ENCODE measurements at places on chromosomes 1 and 21.

DNA sequence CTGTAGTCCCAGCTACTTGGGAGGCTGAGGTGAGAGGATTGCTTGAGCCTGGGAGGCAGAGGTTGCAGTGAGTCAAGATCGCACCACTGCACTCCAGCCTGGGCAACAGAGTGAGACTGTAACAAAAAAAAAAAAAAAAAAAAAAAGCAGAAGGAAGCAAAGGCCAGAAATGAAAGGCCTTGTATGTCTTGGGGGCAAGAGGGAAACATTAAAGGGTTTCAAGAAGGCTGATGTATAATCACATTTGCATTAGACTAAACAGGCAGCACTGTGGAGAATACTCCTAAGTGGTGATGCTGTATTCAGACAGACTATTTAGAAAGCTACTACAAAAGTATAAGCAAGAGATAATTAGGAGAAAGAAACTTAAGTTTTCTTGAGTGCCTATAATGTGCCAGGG, 10.4 kb downstream of the ANP32E start:
- DNase-seq, result no peak

DNA sequence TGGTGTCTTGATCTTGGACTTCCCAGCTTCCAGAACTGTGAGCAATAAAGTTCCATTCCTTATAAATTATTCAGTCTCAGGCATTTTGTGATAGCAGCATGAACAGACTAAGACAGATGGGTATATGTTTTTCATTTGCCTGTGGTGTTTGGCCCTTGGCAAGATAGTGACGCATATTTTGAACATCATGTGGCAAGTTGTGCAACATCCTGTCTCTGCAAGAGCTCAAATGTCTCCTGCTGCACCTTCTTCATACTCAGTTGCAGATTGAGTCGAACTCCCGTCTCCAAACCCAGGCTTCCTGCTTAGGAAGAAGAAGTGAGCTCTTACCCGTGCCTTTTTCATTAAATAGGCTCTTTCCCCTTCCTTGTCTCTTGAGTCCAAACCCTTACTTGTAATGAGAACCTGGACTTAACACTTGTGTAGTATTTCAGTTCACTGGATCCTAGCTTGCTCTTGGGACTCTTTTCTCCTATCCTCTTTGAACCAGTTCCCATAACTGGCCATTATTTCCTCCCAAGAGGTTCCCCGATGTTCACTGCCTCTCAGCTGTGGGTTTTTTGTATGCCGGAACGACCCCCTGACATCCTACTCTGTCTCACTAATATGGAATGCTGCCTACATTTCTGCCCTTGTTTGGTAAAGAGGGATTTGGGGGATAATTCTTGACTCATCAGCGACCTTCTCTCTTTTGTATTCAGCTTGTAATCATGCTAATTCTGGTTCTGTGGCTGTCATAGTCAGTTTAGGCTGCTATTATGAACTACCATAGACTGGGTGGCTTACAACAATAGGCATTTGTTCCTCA, 125.0 kb upstream of the KCNK2 start:
- DNase-seq, result no peak

GRCh38 chr1:244074559-244075171, 23.6 kb downstream of the ZBTB18 start:
- no peak for DNase-seq

GRCh38 chr1:184352776-184353175, 34.1 kb upstream of the C1orf21 start:
- DNase-seq, result no peak

GRCh38 chr1:218462116-218462515, 117.0 kb downstream of the TGFB2 start:
- DNase-seq, result no peak

DNA sequence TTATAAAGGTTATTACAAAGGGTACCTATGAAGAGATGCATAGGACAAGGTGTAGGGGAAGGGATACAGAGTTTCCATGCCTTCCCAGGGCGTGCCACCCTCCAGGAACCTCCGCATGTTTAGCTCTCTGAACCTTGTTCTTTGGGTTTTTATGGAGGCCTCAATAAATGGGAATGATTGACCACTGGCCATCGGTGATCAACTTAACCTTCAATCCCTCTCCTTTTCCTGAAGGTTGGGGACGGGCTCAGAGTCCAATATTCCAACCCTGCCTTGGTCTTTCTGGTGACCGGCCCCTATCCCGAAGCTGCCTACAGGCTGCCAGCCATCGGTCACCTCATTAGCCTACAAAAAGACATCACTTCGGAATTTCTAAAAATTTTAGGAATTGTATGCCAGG, 11.7 kb downstream of the CD244 start:
- DNase-seq, result no peak

GRCh38 chr1:228799924-228800323, 64.6 kb downstream of the RHOU start:
- DNase-seq, result no peak

- DNase-seq, result no peak
Measured at GRCh38 chr1:100941098-100941527, 45.2 kb downstream of the SLC30A7 start.

- DNase-seq, result peak; percentile 53
Measured at GRCh38 chr1:167563579-167564246, 10.2 kb upstream of the CREG1 start.

- DNase-seq, result no peak
Measured at GRCh38 chr1:221457685-221458446, 284.0 kb downstream of the DUSP10 start.

- DNase-seq, result no peak
Measured at GRCh38 chr1:44170281-44170823, 28.9 kb upstream of the KLF18 start.

DNA sequence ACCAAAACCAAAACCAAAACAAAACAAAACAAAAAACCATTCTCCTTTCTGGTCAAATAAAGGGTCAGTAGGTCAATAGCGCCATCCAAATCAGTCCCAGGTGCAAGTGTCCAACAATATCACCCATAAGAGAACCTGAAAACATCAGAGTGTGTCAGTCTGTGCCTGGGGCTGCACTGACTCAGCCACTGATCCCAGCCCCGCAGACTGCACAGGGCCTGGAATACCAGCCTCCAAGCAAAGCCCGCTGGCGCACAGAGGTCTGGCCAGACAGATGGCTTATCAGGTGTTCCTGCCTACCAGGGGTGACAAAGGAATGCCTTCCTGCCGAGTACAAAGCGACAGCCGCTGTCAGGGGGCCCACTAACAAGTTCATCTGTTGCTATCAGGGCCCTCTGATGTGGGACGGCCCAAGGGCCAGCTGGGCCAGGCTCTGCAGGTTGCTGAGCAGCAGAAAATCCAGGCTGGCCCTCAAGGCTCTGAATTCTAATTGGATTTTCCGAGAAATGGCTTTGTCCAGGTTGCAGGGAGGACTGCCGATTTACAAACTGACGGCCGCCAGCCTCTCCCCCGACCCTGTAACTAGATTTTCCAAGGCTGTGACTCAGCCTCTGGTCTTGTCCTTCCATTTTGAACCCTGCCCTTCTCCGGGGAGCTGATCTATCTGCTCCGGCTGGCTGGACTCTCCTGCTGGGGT, 13.7 kb upstream of the TMEM51 start:
- peak; percentile 58 for DNase-seq

- no peak for DNase-seq
Measured at GRCh38 chr1:200153277-200154055, 126.0 kb downstream of the NR5A2 start.

- no peak for DNase-seq
Measured at GRCh38 chr1:194194724-194195123, 1008.3 kb upstream of the B3GALT2 start.

GRCh38 chr1:23627069-23627735, 64.4 kb upstream of the RPL11 start:
- no peak for DNase-seq

DNA sequence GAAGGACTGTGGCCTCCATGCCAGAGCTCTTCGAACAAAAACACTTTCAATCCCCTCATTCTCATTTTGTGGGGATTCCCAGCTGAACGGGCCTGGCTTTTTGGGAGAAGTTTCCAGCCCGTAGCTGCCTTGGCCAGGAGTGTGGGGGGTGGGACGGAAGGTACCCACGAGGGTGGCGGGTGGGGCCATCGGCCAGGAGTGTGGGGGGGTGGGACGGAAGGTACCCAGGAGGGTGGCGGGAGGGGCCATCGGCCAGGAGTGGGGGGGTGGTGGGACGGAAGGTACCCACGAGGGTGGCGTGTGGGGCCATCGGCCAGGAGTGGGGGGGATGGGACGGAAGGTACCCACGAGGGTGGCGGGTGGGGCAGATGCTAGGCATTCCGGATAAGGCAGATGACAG, 71.7 kb upstream of the ZBTB18 start:
- DNase-seq, result peak; percentile 11

DNA sequence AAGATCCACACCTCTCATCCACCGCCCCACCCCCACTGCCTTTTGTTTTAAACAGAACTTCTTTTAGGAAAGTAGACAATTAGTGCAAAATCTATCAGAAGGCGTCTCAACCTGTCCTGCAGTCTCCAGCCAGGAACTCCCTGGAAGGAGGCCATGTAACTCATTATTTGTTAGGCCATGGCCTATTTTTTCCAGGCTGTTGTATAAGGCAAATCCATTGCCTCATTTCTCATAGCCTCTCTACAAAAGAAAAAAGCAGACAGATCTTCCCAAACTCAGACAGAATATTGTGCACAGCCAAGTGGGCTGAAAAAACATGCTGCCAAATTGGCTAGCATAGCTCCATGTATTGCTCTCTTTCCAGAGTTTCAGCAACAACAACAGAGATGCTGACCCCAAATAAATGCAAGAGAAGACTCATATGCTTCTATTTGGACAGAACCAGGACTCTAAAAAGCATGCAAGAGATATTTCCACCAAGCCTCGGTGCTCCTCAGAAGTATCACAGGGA, 770.7 kb upstream of the CXADR start:
- no peak for DNase-seq

DNA sequence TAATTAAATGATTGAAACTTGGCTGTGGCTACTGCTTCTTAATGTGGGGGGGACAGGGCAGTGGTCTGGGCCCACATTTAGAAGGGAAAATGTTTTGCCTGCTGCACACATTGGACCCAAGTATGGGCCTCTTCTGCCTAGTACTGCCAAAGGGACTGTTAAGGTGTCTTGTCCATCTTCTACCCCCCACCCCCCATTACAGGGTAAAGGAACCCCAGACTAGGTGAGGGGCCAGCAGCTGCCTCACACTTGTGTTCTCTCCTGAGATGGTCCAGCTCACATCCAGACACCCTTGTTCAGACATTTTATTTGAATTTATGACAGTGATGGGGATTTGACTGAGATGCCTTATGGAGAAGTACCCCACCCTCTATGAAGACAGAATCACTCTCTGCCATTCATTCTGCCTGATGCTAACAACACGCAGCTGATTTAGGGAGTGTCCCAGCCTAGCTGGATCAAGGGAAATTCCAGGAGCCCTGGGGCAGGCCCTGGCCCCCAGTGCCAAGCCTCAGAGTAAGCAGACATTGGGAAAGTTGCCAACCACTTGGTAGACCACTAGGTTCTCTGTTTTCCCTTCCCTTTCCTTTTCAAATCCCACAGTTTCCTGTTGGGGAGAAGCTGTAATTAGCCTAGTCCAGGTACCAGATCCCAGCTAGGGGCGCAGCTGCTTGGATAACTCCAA, 42.1 kb downstream of the YARS1 start:
- DNase-seq, result no peak

- no peak for DNase-seq
Measured at GRCh38 chr1:248631354-248632008, 3.4 kb downstream of the OR2T11 start.

GRCh38 chr1:24793447-24794129, 48.3 kb downstream of the CLIC4 start:
- DNase-seq, result no peak

- DNase-seq, result no peak
Measured at GRCh38 chr1:50425376-50426107, 2.3 kb upstream of the DMRTA2 start.

GRCh38 chr1:213166852-213167251, 115.8 kb downstream of the RPS6KC1 start:
- DNase-seq, result no peak

DNA sequence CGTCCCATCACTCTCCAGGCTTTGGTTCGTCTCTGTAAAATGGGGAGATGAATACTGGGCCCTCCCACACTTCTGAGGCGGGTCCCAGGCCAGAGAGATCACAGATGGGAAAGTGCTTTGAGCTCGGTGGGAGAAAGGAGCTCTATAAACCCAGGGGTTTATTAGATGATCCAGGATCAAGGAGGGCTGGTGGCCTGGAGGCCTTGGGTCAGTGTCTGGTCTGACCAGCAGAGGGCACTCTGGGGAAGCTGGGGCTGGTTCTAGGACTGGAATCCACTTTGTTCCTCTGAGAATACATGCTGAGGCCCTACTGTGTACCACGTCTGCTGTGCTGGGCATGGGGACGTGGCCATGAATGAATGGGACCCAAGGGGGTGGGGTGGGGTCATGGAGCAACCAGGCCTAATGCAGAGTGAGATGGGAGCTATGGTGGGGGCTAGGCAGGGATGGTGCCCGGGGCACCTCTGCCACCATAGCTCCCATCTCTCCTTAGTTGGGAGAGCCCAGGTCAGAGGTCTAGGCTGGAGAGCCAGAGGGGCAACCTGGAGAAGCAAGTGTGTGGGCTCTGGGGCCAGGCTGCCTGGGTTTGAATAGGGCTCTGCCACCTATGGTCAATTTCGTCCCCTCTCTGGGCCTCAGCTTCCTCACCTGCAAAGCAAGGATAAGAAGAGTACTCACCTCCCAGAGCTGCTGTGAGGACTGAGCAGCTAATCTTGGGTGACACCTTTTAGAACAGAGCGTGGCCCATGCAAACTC, 9.0 kb upstream of the FAM131C start:
- DNase-seq, result peak; percentile 19

GRCh38 chr1:37478890-37479254, 4.5 kb downstream of the ZC3H12A start:
- no peak for DNase-seq

All from NCI-H146 (cell line).